ENCODE measurements at places on chromosomes 2 and 18.
A peak's percentile ranks its signal among the peaks of the same experiment; 100 is the strongest.

- no peak for DNase-seq
Measured at GRCh38 chr2:235860871-235861270, 307.3 kb downstream of the GBX2 start.

GRCh38 chr2:142033393-142033792, 97.4 kb downstream of the LRP1B start:
- no peak for DNase-seq

GRCh38 chr2:176283291-176284068, 14.2 kb downstream of the MTX2 start:
- no peak for DNase-seq

- DNase-seq = no peak
Measured at GRCh38 chr18:3584897-3585460, 135.0 kb downstream of the TGIF1 start.

DNA sequence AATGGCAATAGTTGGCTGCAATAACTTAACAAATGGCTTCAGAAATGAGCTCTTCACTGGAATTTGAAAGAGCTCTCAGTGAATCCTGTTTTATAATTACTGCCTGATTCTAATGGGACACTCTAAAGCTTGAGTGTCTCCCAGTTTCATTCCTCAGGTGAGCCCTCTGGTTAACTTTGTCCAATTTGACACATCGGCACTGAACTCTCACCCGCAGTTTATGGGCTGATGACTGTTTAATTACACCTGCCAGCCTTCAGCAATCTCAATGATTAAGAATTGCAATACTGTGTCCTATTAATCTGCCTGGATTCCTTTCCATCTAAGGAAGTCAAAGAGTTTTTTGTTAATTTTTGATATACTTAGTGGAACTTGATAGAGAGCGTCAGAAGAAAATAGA, 110.7 kb upstream of the NABP1 start:
- DNase-seq = no peak

DNA sequence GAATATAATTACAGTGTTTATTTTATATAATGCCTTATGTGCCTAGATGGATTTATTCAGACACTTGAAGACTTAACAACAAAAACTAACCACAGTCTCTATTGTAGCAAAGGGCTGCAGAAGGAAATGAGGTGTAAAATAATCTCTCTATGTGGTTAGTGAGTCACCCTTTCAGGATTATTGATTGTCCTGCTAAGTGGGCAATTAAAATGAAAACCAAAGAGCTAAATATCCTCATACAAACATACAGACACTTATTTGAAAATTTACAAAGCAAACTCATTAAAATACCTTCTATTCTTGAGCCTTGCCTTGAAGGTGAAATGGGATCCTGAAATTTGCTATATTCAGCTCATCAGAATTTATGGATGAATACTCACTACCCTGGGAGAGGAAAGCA, 27.7 kb upstream of the DCC start:
- DNase-seq = no peak

- DNase-seq = no peak
Measured at GRCh38 chr18:70288851-70289328, at the start of gene SOCS6. Gene SOCS6, plus strand, starts transcription at chr18:70289045. Its CDS starts 35,624 bp downstream, at chr18:70324669.

GRCh38 chr2:240355001-240355891, 80.2 kb upstream of the GPC1 start:
- no peak for DNase-seq

- no peak for DNase-seq
Measured at GRCh38 chr2:233489143-233489542, 77.4 kb downstream of the USP40 start.

DNA sequence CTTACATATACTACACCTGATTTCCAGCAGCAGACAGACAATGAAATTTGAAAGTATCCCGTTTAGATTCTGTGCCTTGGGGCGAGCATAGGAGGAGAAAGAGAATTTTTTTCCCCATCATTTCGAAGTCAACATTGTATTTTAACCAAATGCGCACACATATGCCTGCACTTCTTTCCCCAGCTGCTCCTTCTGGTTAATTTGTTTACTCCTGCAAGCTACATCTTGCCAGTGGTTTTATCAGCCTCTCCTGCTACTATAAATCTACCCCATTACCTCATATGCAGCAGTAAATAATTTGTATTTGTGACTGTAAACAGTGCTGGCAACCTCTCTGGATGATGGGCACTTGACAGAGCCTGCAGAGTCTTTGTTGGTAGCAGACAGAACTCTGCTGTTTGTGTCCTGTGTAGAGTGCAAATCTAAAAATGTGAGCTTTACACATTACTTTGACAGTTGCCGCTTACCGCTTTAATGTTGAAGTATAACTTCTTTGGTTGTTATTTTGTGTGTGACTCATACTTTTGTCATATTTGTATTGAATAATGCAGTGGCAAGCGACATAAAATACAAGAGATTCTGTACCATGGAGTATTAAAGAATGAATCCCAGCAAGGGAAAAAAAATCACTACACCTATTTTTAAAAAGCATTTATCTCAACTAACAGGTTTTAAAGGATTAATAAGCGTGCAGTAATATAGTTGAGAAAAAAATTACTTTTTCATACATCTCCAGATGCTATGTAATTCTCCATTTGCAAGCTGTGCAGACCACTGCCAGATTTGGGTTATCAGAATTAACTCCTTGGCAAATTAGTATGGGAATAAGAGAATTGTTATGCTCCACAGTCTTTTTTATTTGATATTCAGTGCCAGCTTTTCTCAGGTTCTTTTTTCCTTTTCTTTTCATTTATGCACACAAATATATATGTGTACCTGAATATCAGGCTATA, 536.8 kb downstream of the XIRP2 start:
- no peak for DNase-seq

DNA sequence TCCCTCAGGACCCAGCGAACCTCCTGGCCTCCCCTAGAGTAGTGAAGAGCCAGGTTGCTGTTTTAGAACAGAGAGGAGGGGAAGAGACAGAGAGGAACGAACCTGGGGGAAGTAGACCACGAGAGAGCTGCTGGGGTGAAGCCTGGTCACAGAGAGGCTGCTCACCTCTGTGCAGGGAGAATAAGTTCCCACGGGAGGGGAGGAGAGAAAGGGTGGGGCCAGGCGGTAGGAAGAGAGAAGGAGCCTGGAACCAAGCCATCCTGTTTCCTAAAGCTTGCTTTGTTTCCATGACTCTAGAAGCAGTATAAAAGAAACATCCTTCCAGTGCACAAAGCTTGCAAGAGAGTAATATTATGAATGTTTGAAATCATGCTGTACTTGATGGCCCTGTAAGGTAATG, 147.9 kb downstream of the MYT1L start:
- no peak for DNase-seq

GRCh38 chr18:32349728-32350395, 120.8 kb downstream of the GAREM1 start:
- DNase-seq = no peak

DNA sequence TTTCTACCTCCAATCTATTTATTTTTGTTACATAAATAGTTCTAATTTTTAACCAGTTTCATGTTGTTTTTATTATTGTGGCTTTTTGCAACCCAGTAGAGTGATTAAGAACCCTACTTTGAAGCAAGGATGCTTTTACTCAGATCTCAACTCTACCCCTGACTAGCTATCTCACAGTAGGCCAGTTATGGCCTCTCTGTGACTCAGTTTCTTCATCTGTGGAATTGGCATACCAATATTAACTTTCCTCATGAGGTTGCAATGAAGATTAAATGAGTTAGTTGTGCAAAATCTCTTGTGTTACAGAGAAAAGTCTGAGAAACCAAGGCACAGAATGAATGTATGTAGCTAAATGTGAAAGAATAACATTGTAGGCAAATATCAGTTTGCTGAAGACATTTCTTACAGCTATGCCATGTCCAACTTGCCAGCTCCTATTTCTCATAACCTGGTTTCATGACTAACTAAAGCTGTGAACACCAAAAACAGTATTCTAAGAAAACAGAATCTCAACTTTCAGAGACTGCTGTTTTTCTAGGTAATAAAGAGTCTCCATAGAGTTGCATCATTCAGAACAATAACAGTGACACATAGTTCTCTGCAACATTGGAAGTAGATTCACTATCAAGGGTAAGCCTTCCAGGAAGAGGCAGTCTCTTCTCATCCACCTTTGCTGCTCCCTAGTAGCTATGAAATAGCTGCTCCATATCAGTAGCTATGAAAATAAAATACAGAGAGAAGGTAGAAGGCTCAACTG, 33.2 kb upstream of the CYTIP start:
- DNase-seq = no peak

DNA sequence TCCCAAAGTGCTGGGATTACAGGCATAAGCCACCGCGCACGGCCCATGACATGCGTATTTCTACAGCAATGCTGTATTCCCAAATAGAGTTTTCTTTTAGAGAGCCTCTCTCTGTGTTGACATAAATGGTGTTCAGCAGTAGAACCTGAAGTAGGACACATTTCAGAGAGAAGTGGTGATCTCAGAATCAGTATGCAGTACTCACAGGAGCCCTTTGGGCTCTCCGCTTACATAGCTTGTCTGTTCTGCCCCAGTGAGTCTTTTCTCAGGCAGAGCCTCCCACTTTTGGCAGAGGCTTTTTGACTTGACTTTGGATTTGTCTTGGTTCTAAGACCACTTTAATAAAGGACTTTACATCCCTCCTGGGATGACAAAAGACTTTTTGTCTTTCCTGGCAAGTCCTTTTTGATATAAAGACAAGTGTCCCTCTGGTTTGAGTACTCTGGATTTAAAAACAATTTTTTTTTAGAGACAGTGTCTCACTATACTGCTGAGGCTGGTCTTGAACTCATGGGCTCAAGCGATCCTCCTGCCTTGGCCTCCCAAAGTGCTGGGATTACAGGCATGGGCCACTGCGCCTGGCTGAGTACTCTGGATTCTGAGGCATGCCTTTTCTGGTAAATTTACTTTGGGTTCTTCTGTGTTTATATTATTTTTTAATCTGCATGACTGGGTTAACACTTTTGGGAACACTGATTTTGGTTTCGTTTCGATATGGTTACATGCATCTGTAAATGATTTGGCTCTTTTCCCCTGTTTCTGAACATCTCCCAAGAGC, 113.3 kb downstream of the SMAD2 start:
- DNase-seq = no peak

DNA sequence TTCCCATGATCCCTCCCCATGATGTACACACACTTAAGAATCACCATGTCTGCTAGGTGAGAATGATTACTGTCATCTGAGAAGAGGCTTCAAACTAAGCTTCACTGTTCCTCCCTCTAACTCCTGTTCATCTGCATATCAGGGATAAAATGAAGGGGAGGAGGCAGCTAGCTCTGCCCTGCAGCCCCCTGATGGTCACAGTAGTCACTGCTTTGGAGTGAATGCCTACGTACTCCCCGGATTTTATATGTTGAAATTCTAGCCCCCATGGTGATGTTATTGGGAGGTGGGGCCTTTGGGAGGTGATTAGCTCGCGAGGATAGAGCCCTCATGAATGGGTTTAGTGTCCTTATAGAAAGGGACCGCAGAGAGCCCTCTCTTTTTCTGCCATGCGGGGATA, 156.4 kb downstream of the NCKAP5 start:
- DNase-seq = no peak

DNA sequence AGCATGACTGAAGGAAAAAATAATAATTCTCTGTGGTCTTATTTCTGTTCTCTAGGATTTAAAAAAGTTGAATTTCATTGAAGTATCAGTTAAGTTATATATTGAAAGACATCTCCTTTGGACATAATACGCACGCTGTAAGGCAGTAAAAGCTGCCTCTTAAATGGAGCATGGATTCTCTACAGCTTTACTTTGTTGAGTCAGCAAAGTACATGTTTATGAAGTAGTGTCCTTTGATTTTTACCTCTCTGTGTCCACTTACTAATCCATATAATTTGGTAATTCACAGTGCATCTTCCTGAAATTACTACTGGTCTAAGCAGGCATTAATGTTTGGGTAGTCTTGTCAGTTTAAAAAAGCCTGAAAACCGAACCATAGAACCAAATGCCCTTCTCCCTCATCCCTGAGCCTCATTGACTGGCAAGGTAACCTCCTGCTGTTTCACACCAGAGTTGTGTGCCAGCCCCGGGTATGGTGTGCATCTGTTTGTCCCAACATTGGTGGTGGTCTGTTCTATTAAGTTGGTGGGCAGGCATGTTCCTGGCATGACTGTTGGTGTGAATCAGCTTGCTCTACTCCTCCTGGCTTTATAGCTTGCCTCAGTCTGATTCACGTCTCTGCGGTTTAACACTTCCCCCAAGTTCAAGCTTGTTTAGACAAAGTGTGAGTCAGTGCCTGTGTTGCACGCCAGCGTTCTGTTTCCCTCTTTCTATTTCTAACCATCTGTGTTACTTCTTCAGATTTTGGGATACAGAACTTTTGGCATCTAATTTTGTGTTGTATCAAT, 71.0 kb upstream of the ITM2C start:
- DNase-seq = peak; percentile 47

- no peak for DNase-seq
Measured at GRCh38 chr18:3454365-3455089, 4.6 kb downstream of the TGIF1 start.

- no peak for DNase-seq
Measured at GRCh38 chr2:226794751-226795171, 4.9 kb downstream of the IRS1 start.

GRCh38 chr2:9954136-9954535, 2.6 kb downstream of the GRHL1 start:
- no peak for DNase-seq

- DNase-seq = no peak
Measured at GRCh38 chr18:78073275-78073674, 823.6 kb downstream of the GALR1 start.

GRCh38 chr18:79479116-79479760, 83.5 kb downstream of the NFATC1 start:
- DNase-seq = no peak

DNA sequence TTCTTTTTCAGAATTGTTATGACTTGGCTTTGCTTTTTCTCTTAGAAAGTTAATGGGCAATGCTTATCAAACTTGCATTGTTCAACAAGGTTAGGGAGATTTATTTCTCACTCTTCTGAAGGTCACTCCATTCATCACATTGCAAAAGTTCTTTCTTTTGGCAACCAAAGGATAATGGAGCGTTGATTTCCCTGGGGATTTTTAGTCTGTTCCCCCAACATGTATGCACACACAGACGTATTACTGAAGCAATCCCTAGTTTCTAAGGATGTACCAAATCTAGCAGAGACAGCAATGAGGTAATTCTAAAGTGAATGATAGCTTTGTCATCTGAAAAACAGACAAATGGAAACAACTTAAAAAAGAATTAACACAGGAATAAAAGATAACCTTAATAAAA, 349.1 kb downstream of the NYAP2 start:
- DNase-seq = no peak

DNA sequence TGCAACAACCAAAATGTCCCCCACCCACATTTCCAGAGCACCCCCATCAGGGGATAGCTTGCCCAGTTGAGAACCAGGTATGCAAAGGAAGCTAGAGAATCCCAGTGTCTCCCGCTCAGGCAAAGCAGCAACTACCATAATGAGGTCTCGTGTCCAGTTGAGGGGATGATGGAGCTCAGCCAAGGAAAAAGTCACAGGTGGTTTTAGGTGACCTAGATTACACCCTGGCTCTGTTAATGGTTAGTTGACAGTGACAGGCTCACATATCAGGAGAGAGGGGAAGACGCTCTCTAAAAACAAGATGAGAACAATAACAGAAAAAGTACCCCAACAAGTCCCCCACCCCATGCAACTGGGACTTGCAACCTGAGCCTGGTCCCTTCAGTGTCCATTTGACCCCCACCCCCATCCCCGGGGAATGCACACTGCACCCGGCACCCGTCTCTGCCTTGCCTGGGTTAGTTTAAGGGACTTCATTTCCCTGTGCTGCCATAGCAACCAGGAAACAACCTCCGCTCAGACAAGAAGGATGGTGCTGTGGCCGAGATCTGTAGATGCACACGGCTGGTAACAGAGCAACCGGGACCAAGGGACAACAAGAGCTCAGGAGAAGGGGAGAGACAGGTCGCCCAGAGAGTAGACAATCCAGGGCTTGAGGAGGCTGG, at the start of gene KIAA2012:
TSS of gene KIAA2012 (plus strand) at position 519 of the 665 bp plus-strand sequence. CDS start 373 bp downstream, outside the sequence.
- DNase-seq = no peak

All from stimulated activated CD8-positive, alpha-beta memory T cell treated with anti-CD3 and anti-CD28 coated beads, Interleukin-4, amount 100 ng/mL, for 1 hour (primary cell).